ENCODE measurements at places on chromosomes 2 and 18. TPM values are rescaled to one million over a fixed set of nuclear protein-coding genes. Genes with fewer than 3 reads are reported as not detected.

Gene ALKAL2
- 2.9 TPM for total RNA-seq

Gene SCN3A
- total RNA-seq, result 13.2 TPM

DNA sequence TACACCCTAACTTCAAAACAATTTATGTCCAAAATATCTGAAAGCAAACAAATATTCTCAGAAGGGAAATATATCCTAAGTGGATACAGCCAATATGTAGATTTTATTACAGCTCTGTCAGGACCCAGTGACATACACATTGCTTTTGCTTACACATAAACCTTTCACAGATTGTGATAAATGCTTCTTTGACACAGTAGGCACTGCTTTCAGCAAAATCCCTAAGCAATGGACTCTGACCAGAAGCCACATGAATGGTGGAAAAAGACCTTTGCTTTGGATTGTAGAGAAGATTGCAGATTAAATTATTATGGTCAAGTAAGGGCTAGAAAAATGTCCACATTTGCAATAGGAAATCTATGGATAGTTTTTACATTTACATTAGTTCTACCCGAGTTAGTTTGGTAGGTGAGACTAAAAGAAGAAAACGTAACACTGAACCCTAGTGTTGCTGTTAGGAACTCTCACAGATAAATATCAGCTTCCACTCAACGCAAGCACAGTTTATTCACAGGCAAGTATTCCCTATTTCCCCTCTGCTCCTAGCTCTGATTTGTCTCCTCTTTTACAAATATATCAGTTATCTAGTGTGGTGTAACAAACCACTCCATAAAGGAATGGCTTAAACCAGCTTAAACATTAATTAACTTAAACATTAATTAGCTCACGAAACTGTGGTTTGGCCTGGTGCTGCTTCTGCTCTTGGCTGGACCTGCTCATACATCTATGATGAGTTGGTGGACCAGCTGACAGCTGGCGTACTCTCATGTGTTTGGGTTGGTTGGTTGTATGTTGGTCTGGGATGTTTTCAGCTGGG lies 23.6 kb upstream of the SERPINE2 start:
- no peak for DNase-seq
- H3K4me1 ChIP-seq, result peaks cover 3% of the 10 kb centered on the region
- H3K27ac ChIP-seq, result no peak overlapping the region
- H3K4me3 ChIP-seq, result no peak overlapping the region
- no peaks in the 10 kb centered on the region for H3K27me3 ChIP-seq
- no peaks in the 10 kb centered on the region for H3K36me3 ChIP-seq

DNA sequence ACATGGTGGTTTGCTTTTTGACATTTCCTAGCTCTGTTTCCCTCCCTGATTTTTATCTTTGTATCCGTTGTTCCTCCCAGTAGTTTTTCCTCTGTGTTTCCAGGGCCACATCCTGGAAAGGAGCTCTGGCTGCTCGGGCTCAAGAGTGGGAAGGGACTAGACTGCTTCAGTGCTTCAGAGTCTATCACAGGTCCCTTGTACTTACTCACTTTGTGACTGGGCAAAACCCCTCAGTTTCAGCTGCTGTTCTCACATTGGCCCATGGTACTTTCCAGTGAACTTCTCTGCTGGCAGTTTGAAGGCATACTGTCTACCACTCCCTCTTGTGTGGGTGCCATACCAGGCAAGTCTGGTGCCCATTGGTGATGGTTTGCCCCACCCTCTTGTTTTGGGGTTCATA lies 7.5 kb upstream of the STAMBP start:
- H3K4me3 ChIP-seq, result no peak overlapping the region
- no peak overlapping the region for H3K27ac ChIP-seq
- no peak for DNase-seq
- no peaks in the 10 kb centered on the region for H3K4me1 ChIP-seq

DNA sequence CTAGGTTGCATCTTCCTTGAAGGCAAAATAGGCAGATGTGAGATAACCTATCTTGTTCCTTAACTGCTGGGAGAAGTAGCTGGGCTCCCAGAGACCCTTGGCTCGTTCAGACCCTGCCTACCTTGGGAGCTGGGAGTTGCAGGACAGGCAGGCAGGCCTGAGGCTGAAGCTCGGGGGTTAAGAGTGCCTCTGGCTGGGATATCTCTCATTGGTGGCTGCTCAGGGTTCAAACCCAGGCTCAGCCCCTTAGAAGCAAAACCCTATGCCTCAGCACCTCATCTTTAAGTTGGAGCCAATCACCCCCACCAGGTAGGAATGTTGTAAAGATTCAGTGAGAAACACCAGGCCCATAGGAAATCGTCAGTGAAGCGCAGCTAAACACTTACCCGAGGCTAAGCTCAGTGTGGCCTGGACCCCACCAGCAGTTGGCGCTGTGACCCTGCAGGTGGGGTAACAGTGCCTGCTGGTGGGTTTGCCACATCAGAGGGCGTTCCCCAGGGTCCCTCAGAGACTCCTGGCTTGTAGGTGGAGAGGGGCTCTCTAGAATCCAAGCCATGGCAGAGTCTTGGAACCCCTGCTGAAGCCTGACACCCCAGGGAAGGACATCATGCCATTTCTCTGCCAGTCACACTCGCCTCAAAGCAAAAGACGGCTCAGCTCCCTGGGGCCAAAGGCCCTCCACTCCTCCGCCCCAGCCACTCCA lies 54.6 kb upstream of the GPR17 start:
- H3K4me1 ChIP-seq, result no peaks in the 10 kb centered on the region
- DNase-seq, result peak; percentile 69
- H3K27ac ChIP-seq, result no peak overlapping the region

Gene CAPN14
- 0.33 TPM for total RNA-seq

DNA sequence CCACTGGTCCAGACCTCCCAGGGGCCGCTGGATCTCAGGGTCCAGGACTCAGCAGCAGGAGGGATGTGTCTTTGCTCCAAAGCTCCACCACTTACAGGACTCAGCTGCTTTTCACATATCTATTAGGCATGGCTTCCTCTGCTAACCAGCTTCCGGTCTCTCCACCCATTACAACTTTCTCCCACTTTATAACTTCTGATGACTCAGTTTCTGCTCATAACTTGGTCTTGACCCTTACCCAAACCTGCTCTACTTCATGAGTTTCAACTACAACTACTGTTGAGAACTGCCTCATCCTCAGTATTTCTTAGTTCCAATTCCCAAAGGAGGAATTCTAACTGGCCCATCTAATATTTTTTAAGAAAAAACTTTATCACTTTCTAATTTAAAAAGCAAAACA lies 17.2 kb downstream of the SULT1C2 start:
- H3K36me3 ChIP-seq, result no peaks in the 10 kb centered on the region
- H3K27ac ChIP-seq, result no peak overlapping the region
- DNase-seq, result no peak
- no peaks in the 10 kb centered on the region for H3K27me3 ChIP-seq
- H3K4me1 ChIP-seq, result no peaks in the 10 kb centered on the region

- H3K4me1 ChIP-seq, result peaks cover 4% of the 10 kb centered on the region
- no peak for DNase-seq
- no peaks in the 10 kb centered on the region for H3K36me3 ChIP-seq
- H3K4me3 ChIP-seq, result no peak overlapping the region
- no peaks in the 10 kb centered on the region for H3K27me3 ChIP-seq
Observed at GRCh38 chr18:23634692-23635091, 28.0 kb downstream of the ANKRD29 start.

Gene PLCL1
- total RNA-seq, result 2.2 TPM

DNA sequence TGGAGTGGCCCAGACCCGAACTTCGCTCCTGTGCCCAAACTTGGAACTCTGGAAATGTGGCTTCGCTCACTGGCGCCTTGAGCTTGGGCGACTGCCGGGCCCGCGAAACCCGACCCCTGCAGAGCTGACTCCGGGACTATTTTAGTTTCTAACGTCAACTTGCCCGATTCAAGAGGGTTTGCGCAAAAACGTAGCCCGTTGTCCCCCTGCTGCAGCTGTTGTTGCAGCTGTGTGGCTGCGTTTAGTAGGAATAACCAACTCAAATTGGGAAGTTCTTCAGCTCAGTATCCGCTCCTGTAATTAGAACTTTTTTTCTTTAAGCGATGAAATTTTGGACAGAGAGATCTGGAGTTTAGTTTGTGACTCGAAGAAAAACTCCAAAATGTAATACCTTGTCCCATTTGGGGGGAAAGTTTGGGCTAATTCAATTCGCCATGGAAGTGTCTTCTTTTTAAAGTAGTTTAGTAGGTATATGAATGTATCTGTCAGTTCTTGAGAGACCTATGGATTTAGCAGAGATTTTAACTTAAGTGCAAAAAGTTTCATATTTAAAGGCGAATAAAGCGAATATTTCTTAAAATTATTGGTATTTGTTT lies 559 bp downstream of the MYL12A start:
- peak; percentile 53 for DNase-seq
- H3K36me3 ChIP-seq, result no peaks in the 10 kb centered on the region
- H3K27me3 ChIP-seq, result no peaks in the 10 kb centered on the region
- peak overlapping the region; percentile 97 for H3K27ac ChIP-seq
- peak overlapping the region; percentile 59 for H3K4me3 ChIP-seq

Gene FOXI3
- total RNA-seq, result not detected

DNA sequence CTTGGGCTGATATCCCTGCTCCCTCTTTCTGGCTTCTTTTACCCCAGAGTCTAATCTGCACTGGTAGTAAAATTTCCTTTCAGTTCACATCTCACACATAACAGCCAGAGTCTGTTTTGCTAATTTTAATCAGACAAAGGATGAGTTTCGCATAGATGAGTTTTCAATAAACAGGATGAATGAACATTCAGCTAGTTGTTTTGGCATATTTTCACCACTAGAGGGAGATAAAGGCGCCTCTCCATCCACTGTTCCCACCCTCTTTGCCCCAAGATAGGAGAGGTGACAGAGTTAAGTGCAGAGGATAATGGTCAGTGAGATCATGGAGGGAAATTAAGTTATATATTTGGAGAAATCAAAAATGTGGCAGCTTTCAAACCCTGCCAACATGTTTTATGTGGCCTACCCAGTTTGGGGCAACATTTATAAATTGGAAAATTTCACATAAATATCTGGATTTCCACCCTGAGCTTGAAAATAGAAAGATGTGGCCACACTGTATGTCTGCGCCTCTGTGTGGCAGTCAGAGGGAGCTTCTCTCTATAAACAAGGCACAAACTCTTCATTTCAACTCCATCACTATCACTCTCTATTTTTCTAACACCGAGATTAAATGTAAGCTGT lies 48.5 kb upstream of the DTNA start:
- peak; percentile 58 for DNase-seq
- peaks cover 12% of the 10 kb centered on the region for H3K4me1 ChIP-seq
- no peaks in the 10 kb centered on the region for H3K36me3 ChIP-seq
- H3K27ac ChIP-seq, result peak overlapping the region; percentile 7

Gene REG3A
- total RNA-seq, result 1.6 TPM

Gene CHRND
- not detected for total RNA-seq

DNA sequence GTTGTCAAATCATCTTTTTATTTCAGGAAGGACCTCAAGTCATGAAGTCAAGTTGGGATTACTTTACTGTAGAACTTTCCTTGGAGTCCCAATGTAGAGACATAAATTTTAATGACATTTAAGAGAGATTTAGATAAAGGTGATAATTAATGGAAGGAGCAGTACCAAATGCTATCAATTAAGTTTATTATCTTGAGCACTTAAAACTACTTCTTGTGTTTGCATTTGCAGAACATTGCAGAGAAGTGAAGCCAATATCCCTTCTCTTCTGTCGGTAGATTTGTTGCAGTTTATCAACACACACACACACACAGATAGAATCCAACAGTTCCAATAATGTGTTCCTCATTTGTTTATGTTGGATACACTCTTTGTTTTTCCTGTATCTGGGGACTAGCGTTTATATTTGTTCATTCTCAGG lies 570.7 kb downstream of the EPHA4 start:
- H3K4me3 ChIP-seq, result no peak overlapping the region
- H3K4me1 ChIP-seq, result peaks cover 10% of the 10 kb centered on the region
- no peak for DNase-seq
- H3K27me3 ChIP-seq, result no peaks in the 10 kb centered on the region
- H3K27ac ChIP-seq, result no peak overlapping the region

- no peak overlapping the region for H3K4me3 ChIP-seq
- peak; percentile 80 for DNase-seq
- no peaks in the 10 kb centered on the region for H3K36me3 ChIP-seq
- H3K27ac ChIP-seq, result no peak overlapping the region
Observed at GRCh38 chr18:13813271-13813849, 10.6 kb upstream of the MC5R start.

DNA sequence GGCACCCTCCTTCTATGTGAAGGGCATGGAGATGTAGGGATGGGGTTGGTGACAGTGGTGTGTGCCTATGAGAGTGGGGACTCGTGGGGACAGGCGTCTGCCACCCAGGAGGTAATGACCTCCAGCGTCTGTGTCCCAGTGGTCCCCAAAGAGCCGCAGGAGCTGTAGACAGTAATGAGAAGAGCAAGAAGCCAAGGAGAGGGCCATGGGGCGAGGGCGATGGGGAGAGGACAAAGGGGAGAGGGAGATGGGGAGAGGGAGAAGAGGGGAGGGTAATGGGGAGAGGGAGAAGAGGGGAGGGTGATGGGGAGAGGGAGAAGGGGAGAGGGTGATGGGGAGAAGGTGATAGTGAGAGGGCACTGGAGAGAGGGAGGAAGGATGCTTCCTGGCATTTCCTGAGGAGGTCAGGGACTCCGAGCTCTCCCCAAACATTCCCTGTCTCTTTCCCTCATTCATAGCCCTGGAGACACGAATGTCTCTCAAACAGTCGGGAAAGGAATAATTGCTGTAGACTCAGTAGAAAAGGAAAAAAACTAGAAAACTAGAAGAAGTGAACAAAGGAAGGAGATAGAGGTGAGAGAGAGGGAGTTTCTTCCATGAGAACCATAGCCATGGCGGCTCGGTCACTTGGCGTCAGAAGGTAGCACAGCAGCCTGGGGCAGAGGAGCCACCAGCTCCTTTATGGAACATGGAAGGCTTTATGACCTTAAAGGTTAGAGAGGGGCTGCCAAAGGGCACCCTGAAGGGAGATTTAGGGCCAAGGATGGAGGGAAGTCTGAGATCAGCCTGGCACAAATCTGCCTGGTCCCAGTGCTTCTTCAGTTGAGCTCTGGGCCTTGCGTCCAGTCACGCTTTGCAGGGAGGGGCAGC lies 39.5 kb downstream of the PSD4 start:
- H3K27ac ChIP-seq, result no peak overlapping the region
- no peaks in the 10 kb centered on the region for H3K36me3 ChIP-seq
- H3K4me3 ChIP-seq, result no peak overlapping the region
- peaks cover 33% of the 10 kb centered on the region for H3K4me1 ChIP-seq
- no peak for DNase-seq

Gene ANKRD30BL
- not detected for total RNA-seq

Gene RFTN2
- 8.7 TPM for total RNA-seq

Gene CD207
- not detected for total RNA-seq

Gene RIT2
- total RNA-seq, result not detected

DNA sequence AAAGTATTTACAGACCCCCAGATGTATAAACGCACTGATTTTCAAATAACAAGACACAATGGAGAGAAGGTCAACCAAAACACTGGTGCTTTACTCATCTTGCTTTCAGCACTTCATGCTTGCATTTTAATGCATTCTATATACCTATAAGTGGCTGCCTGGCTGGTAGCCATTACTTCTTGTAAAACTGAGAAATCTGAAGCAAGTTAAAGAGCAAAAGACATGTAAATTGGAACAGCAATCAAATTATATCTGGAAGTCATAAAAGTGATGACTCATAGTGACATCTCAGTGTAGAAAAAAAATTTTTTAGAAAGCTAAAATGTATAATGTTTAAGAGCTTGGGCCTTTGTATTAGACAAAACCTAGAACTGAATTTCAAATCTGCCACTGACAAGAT lies 106.2 kb downstream of the CCDC141 start:
- no peak overlapping the region for H3K27ac ChIP-seq
- H3K4me3 ChIP-seq, result no peak overlapping the region
- H3K27me3 ChIP-seq, result no peaks in the 10 kb centered on the region
- no peaks in the 10 kb centered on the region for H3K4me1 ChIP-seq
- H3K36me3 ChIP-seq, result no peaks in the 10 kb centered on the region

- no peaks in the 10 kb centered on the region for H3K36me3 ChIP-seq
- peaks cover 12% of the 10 kb centered on the region for H3K27me3 ChIP-seq
- H3K27ac ChIP-seq, result peak overlapping the region; percentile 41
- H3K4me3 ChIP-seq, result peak overlapping the region; percentile 61
Observed at GRCh38 chr2:115161771-115162493, 719.5 kb downstream of the DPP10 start.

Gene DLGAP1
- 3.1 TPM for total RNA-seq
